ENCODE measurements at places on chromosomes 13 and 19.

DNA sequence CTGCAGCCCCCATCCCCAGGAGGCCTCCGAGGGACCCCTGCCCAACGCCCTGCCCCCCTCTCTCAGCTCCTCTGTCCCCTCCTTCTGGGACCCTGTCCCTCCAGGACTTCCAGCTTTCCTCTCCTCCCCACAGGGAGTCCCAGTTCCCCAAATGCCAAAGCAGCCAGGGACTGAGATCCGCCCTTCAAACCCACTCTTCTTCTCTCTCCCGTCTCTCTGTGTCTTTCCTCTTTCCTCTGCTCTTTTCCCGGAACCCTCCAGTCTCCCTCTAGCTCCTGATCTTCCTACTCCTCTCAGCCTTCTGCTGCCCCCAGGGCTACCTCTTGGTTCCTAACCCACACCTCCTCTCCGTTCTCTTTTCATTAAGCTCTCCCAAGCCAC, 377 bp downstream of the CA11 start:
- DNase-seq: peak; percentile 27

- no peak for DNase-seq
Measured at GRCh38 chr19:40989453-40989852, 1.6 kb upstream of the CYP2B6 start.

- DNase-seq: no peak
Measured at GRCh38 chr13:109900741-109901140, 114.4 kb upstream of the IRS2 start.

DNA sequence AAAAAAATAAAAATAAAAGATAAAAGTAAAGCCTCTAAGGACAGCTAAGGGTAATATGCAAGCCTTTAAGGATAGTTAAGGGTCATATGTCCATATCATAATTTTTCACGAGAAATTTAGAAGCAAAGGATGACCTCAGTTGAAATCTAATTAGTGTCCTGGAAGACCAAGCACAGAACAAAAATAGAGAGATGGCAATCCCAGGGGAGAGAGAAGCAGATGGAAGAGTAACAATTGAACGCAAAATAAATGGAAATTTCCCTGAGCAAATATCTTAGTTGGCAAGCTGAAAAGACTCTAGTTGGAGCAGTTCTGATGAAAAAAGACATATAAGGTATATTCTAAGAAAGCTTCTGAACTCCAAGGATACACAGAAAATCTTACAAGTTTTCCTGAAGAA, 275.4 kb downstream of the NALCN start:
- DNase-seq: no peak

GRCh38 chr13:73177916-73178565, 119.2 kb downstream of the KLF5 start:
- no peak for DNase-seq

- no peak for DNase-seq
Measured at GRCh38 chr19:45170146-45171106, 7.6 kb downstream of the TRAPPC6A start.

- no peak for DNase-seq
Measured at GRCh38 chr13:85436029-85436428, 363.2 kb downstream of the SLITRK6 start.

DNA sequence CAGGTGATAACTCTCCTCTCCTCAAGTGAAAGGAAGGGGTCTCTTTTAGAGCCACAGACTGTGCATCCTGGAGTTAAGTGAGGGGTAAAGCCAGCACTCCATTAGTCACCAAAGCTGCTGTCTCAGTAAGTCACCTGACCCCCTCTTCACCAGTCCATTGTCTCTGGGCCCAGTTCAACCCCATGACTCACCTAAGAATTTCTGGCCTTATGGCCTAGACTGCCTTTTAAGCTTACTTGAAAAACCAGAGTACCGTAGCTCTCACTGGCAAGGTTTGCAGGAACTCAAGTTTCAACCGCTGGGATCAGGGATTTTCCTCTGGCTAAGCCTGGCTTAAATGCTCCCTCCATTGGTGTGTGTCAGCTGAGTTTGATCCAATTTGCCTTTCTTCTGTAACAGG, 23.4 kb upstream of the EID2 start:
- no peak for DNase-seq

GRCh38 chr19:42351079-42351735, 25.8 kb downstream of the MEGF8 start:
- DNase-seq: no peak

DNA sequence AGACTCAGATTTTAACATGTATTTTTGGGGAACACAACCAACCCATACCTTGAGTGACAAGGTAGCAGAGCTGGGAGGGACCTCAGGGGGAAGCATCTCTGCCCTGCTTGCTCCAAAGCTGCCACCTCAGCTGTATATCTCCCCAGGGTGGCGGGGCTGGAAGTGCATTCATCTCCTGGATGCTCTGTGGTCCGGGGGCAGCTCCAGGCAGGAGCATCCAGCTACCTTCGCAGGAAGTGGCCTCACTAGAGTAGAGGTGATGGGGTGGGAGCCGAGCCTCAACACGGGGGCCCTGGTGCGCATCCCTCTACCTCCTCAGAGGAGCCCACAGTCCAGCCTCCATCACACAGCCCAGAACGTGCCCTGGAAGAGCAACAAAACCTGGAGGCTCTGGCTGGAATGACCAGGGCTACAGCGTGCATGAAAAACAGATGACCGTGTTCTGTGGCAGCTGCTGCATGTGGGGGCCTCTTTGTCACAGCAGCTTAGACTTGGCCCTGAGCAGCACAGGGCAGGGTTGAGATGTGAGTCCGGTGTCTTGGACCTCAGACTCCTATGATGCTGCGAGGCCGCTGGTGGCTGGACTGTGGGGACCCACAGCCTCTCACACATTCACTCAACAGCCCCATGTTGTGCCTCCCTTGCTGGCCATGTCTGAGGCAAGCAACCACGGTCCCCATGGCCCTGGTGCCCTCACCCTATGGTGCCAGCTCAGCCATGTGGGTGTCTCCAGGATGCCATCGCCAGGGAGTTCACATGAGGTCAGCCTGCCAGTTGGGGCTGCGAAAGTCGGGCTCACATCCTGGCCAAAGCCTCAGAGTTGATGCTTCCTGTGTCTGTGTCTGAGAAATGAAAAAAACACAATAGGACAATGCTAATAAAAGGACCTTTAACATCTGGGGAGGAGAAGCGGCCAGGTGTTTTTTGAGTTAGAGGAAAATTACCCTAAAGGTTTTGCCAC, 17.1 kb upstream of the GAS6 start:
- no peak for DNase-seq

DNA sequence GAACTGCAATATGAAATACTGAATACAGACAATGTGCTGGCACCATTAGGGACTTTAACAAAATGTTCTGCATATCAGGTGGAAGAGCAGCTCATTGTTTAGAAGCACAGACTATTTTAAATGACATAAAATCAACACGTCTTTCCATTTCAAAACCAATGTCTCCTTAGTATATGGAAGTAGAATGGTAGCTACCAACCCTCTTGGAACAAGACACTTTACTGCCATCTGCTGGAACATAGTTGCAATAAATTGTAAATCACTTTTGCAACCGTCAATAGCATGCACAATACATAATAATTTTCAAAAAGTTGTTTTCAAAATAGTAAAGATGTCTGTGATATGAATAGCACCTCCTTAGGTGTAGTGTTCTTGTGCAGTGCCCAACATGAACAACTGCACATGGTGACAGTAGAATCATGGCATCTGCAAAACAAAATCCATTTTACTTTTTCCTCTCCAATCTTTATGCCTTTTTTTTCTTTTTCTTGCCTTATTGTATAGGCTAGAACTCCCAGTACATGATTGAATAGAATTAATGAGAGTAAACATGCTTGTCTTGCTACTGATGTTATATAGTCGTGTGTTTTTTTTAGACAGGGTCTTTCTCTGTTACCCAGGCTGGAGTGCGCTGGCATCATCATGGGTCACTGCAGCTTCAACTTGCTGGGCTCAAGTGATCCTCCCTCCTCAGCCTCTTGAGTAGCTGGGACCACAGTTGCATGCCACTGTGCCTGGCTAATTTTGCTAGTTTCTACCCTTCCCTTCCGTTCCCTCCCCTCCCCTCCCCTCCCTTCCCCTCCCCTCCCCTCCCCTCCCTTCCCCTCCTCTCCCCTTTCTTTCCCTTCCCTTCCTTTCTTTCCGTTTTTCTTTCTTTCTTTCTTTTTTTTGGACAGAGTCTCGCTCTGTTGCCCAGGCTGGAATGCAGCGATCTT, 7.8 kb upstream of the LYPD5 start:
- peak; percentile 31 for DNase-seq

- DNase-seq: no peak
Measured at GRCh38 chr19:35040826-35041547, 534 bp upstream of the HPN start.

DNA sequence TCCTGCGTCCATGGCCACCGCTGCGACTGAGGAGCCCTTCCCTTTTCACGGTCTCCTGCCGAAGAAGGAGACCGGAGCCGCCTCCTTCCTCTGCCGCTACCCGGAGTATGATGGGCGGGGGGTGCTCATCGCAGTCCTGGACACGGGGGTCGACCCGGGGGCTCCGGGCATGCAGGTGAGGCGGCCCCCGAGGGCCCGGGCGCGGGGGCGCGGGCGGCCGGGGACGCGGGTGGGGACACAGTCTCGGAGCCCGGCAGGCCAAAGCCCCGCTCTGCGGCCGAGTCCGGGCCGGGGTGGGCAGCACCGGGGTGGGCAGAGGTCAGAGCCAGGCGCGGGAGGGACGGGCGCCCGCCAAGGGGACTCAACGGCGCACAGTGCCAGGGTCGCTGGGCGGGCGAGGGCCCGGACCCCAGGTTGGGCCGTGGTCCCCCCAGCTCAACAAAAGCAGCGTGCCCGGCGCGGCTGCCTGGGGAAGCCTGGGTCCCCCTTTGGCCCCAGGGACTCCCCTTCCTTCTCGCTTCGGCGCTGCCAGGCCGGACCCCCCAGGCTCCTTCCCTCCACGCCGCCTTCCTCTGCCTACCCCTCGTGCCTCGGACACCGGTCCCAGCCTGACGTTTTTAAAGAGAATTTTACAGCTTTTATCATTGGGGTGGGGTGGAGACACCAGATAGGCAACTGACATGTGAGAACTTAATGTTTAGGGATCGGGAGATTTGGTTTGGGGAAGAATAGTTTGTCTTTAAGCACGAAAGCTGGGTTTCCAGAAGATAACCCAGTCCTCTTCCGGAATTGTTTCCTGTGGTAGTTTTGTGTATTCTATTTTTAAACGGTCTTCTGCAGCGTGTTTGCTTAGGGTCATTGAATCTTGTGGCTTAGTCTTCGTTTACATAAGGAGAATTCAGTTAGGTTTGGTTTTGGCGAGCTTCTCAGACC, 509 bp downstream of the TPP2 start:
- peak; percentile 8 for DNase-seq

- no peak for DNase-seq
Measured at GRCh38 chr19:10078329-10078728, 7.8 kb upstream of the SHFL start.

GRCh38 chr19:49210108-49210900, 52.7 kb downstream of the TRPM4 start:
- DNase-seq: no peak

- no peak for DNase-seq
Measured at GRCh38 chr13:109790942-109791605, 4.7 kb upstream of the IRS2 start.

- no peak for DNase-seq
Measured at GRCh38 chr13:27860743-27861142, 59.1 kb upstream of the PDX1 start.

DNA sequence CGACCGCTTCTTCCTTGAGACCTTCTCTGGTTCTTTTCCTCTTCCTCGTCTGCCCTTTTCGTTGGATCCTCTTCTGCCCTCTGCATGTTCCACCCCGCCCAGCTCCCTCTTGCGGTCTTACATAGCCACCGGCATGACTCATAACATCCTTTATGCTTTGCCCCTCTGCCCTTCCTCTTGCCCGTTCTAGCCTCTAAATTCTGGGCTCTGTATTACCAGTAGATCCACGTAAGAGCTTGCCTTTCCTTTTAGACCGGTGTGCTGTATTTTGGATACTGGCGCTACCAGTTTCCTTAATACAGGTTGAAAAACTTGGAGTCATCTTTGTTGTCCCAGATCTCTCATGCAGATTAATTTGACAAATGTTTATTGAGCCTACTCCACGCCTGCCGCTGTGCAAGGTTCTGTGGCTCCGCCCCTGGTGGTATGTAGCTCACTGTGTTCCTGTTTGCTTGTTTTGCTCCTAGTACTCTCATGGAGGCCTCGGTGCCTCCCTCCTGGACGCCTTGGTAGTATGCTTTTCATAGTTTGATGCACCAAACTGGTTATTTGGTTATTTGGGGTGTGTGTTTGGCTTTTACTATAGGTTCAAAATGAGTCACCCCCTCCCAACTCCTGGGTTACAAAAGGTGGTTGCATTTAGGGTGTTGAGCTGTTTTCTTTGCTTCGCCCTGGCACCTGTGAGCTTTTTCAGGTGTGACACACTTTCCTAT, 1.7 kb downstream of the GTF3A start:
- peak; percentile 75 for DNase-seq

GRCh38 chr19:49818649-49819370, 721 bp downstream of the MED25 start:
- no peak for DNase-seq

DNA sequence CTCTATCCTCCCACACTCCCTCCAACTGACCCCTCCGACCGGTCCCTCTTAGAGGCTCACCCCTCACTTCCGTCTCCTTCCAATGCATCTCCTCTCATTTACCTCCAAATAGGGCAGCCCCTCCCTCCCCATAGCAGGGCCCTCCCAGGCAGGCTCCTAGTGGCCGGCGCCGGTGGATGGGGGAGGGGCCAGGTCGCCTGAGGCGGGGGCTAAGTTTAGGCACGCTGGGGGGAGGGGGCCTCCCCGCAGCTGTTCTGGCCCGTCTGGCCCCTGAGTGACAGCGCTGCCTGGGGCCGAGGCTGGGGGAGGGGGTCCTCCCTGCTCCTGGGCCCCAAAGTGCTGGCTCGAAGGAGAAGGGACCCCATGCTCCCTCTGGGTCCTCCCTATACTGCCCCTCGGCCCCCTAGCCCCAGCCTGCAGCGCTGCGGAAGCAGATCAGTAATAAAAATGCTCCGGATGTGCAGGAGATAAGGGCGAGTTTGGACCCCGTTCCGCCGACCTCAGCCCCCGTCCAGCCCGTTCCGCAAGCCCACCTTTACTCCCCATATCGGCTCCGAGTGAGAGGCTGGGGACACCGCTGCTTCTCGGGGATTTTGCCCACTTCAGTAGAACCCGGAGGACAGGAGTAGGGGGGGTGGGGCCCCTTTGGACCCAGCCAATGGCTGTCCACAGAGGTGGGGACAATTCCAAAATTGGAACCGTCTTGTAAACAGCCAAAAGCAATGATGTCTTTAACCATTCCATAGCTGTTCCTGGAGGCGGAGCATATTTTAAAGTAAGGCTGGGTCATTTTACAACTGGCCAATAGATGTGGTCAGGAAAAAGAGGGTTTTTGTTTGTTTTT, 4.0 kb downstream of the RTN2 start:
- no peak for DNase-seq

GRCh38 chr19:18086590-18087138, at the start of gene IL12RB1:
Gene IL12RB1, minus strand, starts transcription at chr19:18086934. Its CDS starts 111 bp downstream, at chr19:18086823.
- DNase-seq: peak; percentile 75

DNA sequence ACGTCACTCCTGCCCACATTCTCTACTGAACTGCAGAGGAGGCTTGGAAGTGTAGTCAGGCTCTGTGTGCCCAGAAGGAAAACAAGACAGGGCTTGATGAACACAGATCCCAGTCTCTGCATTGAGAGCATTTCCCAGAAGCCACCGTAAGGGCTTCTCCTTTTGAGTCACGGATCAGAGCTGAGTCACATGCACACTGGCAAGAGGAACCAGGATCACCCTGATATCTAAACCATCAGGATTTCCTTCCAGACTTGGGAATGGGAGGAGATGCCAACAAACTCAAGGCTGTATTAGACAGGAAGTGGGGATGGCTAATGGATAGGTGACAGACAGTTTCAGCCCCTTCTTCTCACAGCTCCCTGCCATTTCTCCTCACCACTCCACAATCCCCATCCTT, 17.7 kb upstream of the FBXO17 start:
- no peak for DNase-seq

Data from CD8-positive, alpha-beta memory T cell (primary cell).